ENCODE measurements at places on chromosomes 5 and 9. TPM values are rescaled to one million over a fixed set of nuclear protein-coding genes. Genes with fewer than 3 reads are reported as not detected.

The TBC1D9B gene
- 127 TPM for total RNA-seq

The N4BP3 gene
- total RNA-seq = 12.7 TPM

The ALAD gene
- 88.8 TPM for total RNA-seq

DNA sequence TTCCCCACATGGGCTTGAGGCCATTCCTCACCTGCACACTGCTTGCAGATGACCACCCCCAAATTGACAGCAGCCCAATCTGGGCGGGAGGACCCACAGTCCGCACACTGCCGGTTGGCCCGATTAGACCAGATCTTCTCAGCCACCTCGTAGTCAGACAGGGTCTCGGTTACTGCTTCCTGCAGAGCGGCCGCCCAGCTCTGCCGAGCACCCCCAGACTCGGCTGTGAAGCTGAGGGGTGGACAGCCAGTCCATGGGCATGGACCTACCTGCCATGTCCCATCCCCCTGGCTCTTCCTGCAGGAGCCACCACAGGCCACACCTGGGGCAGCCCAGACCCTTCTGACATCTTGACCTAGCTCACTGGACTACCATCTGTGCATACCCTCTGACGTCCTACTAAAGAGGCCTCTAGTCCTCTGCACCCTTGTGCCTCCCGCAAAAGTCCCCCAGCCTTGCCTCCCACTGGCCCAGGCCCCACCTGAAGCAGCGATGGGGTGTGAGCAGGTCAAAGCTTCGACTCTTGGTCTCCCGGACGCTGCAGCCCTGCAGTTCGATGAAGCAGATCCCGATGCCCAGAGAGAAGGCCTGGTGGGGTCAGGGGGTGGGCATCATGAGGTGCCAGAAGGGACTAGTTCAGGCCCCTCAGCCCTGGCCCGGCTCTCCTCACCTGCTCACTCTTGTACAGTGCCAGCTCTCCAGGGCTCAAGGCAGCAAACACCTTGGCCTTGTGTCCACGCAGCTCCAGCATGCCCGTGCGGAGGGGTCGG, 9.8 kb downstream of the ARAP3 start:
- no peak for DNase-seq

- DNase-seq = no peak
Measured at GRCh38 chr5:121218086-121218485, 633.6 kb upstream of the FTMT start.

GRCh38 chr5:62386824-62387223, 16.9 kb downstream of the DIMT1 start:
- no peak for DNase-seq

DNA sequence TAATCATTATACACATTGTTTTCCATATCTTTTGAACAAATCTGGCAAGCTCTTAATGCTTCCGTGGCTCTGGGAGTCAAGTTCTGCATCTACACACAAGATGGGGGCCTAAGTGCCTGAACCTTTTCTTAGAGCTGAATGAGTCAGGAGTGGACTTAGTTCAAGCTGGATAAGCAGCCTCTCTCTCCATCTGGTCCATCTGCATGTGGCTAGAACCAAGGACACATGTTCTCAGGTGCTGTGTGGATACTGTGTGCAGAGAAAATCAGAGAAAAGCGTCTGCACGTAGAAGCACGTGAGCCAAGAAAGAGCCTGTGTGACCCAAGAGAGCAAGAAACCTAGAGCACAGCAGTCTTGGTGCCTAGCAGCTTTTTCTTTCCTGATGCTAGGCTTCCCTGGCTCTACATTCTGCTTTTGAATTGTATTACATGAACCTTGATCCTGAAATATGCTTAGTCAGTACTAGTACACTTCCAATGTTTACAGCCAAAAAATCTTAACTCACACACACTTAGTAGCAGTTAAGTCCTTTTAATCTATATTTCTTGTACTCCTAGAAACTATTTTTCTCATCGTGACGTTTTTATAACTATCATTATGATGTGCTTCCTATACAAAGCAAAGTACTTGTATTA, 1798.9 kb downstream of the MAT2B start:
- DNase-seq = no peak

DNA sequence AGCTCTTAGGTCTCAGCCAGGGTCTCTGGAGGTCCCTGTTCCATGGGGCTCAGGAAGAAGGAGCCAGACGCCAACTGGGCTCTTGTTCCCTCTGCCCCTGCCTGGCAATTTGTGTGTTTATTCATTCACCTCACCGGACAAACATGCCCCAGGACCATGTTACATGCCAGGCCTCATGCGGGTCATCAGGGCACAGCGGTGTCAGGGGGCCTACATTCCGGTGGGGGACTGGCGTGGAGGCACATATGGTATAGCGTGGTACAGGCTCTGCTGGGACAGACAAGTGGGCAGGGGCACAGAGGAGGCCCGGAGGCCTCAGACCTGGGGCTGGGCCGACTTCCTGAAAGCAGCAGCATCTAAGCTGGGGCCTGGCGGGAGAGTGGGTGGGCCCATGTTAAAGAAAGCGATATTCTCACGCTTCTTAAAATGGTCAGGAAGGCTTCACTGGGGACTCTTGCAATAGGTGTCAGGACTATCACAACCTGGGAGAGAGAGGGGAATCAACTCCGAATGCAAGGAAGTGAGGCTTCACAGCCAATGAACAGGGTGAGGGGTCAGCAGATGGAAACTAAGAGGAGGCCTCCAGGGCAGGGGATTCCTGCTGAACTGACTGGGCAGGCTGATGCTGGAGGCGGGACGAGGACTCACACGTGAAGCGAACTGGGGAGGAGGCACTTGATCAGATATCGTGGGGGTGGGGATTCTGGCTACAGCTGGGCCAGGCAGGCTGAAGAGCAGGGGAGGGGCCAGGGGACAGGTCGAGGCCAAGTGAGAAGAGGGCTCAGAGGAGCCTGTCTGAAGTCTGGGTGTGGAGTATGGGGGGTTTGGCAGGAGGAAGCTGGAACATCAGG, 41.9 kb downstream of the NCS1 start:
- DNase-seq = peak; percentile 94

All from endodermal cell (in vitro differentiated cells).